ENCODE measurements at places on chromosomes 12 and 14.
A peak's percentile ranks its signal among the peaks of the same experiment; 100 is the strongest.

DNA sequence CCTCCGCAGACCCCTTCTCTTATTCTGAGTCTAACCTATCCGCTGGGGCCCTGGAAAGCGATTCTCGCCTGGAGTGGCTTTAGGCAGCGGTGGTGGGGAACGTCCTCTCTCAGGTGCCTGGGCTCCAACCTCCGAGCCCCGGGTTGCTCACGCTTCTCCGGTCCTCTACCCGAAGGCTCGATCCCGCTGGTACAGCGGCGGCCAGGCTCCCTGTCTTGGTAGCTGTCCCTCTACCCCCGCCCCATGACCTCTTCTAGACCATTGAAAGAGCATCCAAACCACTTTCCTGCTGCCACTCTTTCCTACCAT is 505 bp upstream of the HEBP1 start:
- peak; percentile 49 for DNase-seq

- peak; percentile 91 for DNase-seq
These were observed at the start of gene ACRBP for GRCh38 chr12:6647083-6647604. Gene ACRBP, minus strand, starts transcription at chr12:6647432. Its CDS starts 66 bp downstream, at chr12:6647366.

DNA sequence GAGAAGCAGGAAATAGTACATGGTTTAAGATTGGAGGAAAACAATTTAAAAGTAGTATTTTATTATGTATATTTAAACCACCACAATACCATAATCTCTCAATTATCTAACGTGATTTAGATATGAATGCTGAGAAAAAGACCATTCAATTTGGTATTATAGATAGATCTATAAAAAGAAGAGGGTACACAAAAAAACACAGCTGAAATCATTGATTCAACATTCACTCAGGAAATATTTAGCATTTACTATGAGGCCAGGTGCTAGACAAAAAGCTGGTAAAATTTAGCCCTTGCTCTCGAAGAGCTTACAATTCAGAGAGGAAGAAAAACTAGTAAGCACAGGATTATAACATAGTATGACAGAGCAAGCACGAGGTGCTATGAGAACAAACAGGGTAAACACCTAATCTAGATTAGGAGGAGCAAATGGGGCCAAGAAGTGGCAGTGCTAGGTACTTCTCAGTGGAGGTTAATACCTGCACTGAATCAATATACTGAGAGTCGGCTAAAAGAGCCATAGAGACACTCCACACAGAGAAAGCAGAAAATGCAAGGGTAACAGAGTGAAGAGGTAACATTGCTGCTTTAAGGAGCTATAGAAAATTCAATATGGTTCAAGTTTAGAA is 27.6 kb downstream of the TRIP11 start:
- no peak for DNase-seq

DNA sequence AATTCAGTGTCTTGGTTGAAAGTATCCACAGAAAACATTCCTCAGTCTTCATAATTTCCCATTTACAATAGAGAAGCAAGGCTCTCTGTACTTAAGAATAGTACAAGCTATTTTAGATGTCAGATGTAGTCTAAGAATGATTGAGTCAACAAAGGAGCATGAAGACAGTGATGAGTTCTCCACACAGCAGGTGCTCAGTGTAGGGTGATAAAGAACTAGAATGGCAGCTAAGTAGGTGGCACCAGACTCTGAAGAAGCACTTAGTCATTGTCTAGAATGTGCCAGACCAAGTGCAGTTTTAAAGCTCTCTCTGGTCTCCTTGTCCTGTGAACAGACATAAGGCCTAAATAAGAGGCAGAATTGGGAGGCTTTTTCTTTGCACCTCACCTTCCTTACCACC is 504.6 kb downstream of the NRXN3 start:
- DNase-seq: no peak

DNA sequence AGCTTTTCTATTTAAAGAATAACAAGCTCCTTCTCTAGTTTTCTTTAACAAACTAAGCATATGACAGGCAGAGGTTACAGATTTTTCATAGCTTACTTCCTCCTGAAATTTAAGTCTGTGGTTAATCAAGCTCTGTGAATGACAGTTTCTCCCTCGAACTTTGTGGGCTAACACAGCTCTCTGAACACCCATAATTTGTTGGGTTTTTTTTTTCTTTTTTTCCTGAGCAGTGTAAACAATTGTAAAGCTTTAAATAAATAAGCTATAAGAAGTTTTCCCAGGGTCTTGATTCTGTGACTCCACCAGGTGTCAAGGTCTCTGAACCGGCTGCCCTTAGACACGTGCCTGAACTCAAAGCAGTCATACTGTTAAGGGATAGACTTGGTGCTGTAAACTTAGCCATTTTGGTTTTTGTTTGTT is 128.1 kb upstream of the AMIGO2 start:
- DNase-seq: no peak

DNA sequence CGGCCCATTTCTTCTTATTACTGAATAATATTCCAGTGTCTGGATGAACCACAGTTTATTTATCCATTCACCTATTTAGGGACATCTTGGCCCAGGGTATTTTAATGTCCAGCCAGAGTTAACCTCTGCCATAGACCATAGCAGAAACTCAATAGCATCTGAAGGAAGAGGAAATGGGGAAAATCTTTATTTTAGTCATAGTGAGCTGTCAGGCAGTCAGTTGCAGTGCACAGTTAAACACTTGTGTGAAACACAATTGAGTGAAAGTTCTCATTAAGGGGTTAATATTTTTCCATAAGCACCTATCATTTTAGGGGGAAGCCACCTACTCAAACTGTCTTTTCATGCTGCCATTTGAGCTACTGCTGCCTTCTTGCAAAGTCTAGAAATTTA is 197.3 kb upstream of the PPFIA2 start:
- no peak for DNase-seq

GRCh38 chr14:94867946-94868771 is 98.2 kb upstream of the GSC start:
- peak; percentile 63 for DNase-seq

- no peak for DNase-seq
These were observed 16.5 kb downstream of the TMEM30B start for GRCh38 chr14:61264651-61265050.

DNA sequence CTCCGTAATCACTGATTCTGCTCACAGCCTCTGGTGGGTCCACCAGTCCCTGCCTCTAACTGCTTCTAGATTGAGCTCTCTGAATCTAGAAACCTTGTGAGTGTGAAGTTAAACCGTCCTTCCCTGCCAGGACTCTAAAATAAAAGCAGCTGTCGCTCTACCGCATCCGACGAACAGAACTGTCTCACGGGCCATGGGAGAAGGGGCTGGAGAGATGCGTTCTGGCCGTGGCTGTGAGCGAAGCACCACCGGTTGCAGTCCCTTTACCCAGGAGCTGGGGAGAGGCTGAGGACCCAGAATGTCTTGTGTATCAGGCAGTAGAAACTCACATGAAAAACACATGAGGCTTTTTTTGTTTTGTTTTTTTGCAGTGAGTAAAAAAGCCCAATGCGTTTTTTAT is 159.6 kb downstream of the PIWIL1 start:
- no peak for DNase-seq

DNA sequence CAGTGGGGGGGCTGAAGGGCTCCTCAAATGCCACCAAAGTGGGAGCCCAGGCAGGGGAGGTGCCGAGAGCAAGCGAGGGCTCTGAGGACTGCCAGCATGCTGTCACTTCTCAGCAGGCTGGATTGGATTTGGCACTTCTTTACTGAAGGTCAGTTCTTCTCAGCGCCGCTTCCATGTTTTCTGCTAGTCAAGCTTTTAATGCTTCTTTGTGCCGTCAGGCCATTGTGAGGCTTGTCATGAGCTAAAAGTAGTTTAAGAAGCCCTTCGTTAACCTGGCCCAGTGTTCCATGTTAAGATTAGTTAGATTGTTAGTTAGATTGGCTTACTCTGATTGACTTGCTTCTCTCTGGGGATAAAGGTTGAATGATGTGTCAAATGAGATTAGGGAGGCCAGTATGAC is 13.4 kb downstream of the GABARAPL1 start:
- no peak for DNase-seq

DNA sequence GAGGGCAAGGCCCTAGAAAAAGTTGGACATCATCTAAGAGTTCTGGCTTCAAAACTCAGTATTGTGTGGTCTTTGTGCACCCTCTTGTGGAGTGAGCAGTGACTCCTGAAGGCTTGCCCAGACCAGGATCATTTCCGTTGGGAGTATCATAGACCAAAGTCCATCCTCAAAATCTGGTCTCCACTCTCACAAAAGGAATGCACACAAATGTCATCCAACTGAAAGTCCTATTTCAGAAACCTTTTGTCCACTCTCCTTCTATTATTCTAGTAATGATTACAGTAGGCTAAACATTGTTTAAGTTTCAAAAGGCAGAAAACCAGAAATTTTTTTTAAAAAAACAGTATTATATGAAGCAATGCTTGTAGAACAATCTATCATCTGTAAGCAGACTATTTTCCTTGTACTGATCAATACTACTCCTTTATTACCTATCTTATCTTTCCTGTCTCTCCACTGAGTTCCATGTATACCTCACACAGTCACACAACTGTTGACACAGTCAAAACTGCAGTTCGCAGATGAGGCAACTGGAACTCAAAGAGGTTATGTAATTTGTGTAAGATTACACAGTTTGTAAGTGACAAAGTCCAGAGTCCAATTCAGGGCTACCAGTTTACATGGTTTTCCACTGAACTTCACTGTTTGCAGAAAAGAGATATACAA is 41.4 kb downstream of the COX16 start:
- DNase-seq: peak; percentile 52

DNA sequence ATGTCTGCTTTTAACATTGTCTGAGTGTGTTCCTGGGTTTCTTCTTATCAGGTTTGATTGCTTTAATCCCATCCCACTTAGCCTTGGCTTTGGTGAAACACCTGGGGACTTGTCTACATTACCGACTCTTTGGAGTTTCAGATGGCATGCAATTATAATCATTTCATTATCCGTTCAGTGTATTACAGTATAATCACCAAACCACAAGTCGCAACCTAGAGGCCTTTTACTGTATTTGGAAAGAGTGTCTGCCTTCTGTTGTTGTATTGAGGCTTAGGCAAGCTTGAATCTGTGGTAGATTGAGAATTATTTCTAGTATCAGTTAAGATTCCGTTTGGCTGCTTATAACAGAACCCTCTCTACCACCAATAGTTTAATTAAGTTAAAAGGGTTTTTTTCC is 103.9 kb downstream of the TGFB3 start:
- no peak for DNase-seq

- peak; percentile 82 for DNase-seq
These were observed 79.3 kb downstream of the LMO3 start for GRCh38 chr12:16526693-16527092.

DNA sequence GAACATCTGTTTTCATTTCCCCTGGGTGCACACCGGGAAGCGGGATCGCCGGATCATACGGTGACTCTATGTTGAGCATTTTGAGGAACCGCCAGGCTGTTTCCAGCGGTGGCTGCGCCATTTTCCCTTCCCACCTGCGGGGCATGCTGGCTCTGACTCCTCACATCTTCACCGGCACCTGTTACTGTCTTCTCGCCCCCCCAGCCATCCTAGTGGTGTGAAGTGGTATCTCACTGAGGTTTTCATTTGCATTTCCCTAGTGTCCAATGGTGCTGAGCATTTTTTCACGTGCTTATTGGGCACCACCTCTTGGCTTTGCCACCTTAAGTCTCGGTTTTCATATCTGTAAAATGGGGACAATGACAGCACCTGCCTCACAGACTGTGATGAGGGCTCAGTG is 44.1 kb upstream of the EML1 start:
- DNase-seq: no peak

- DNase-seq: no peak
These were observed 100.7 kb upstream of the SFSWAP start for GRCh38 chr12:131610181-131610580.

- peak; percentile 61 for DNase-seq
These were observed 152.3 kb downstream of the MSRB3 start for GRCh38 chr12:65430571-65431306.

GRCh38 chr14:62443796-62444195 is 601.5 kb downstream of the KCNH5 start:
- no peak for DNase-seq

DNA sequence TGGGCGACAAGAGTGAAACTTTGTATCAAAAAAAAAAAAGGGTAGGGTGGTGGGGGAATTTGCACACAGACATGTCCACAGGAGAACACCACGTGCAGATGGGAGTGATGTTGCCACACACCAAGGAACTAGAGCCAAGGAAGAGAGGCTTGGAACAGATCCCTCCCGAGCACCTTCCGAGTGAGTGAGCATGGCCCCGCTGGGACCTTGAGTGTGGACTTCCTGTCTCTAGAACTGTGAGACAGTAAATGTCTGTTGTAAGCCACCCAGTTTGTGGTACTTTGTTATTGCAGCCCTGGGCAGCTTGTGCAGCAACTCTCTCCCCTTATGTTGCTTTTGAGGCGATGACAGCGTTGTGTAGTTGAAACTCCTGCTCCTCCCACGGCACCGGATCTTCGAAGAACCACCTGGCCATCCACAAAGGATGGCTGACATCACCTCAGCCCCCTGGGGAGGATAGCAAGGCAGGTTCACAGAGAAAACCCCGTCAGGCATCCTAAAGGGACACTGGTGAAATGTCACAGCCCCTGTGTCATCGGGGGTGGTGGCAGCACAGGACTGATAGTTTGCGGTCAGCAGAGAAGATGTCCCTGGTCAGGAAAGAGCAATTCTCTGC is 54.7 kb upstream of the PLEKHG3 start:
- DNase-seq: peak; percentile 55

DNA sequence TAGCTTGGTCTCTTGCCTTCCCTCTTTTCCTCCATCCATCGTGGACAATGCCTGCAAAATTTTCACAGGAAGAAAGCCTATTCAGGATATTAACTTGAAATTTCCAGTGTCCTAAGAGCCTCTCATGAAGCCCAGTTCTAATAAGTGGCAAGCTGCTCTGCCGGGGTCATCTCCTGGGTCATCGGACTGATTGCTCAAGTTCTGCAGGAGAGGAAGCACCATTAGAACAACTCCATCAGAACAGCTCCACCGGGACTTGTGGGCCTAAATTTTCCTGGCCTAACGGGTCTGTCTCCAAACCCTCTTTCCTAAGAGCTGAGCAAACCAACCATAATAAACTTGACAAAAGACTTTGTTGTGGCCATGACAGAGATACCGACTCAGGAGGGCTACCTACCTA is 13.9 kb downstream of the ERG28 start:
- no peak for DNase-seq

DNA sequence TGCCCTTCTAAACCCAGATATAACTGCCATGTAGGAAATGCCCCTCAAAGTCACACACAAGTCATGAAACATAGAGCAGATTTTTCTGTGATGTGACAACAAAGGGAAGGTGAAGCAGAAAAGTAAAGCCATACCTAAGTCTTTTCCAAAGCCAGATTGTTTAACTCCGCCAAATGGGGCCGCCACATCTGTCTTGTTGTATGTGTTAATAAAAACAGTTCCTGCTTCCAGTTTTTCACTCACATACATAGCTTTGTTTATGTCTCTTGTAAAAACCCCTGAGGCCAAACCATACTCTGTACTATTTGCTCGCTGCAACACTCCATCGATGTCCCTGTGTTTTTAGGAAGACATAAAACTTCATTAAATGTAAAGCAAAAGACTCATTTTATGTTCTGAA is 40.3 kb downstream of the NOPCHAP1 start:
- DNase-seq: no peak

GRCh38 chr14:32054536-32054935 is 22.6 kb upstream of the ARHGAP5 start:
- no peak for DNase-seq

- no peak for DNase-seq
These were observed 200.1 kb upstream of the FRMD6 start for GRCh38 chr14:51451561-51451960.
